CD4-positive, alpha-beta T cell treated with Interleukin-15 for 4 hours (primary cell): ENCODE measurements at places on chromosomes 7 and 10.

DNA sequence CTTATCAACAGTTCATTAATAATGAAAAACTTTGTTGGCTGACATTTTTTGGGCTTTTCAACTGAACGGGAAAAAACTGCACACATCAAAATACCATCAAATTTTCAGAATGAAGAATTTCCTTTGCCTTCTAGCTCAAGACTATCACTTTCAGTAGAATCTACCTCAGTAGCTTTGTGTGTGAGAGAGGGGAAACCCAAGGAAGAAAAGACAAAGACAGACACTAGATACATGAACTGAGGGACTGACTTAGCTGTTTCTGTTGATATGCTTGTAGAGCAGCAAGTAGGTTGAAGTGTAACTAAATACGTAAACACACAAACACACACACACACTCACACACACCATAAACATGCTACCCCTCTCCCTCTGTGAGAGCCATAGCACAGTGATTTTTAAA, 257.1 kb downstream of the CDK14 start:
- no peak for DNase-seq

DNA sequence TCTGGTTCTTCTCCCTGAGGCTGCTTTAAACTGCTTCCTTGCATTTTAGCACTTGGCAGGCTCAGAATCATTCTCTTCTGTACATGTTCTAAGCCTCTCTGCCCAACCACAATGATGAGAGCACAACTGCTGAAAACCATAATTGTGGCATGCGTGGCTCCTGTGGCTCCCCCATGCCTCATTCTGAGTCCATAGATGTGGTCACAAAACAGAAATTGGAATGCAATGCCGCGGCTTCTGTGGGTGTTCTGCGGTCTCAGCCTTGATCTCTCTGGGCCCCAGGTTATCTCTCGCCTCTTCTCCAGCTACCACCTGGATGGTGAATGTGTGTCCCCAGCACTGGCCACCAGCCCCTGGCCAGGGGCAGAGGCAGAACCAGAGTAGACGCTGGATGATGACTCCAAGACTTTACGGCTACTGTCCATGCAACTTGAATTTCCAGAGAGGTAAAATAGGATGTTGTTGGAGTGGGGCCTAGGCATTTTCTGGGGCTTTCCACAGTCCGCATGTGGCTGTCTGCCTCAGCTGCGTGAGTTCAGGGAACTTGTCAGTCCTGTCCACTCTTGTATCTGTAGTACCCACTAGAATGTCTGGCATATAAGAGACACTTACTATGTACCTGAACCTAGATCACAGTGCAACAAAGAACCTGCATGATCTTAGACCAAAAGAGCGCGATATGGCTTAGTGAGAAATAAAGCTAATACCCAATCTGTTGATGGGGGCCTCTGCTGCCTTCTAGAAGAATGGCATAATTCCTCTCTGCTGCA, 52.4 kb upstream of the ADRB1 start:
- DNase-seq = no peak

GRCh38 chr7:42698600-42699374, 213.1 kb downstream of the C7orf25 start:
- no peak for DNase-seq

GRCh38 chr7:113137241-113137640, 18.9 kb upstream of the SMIM30 start:
- DNase-seq = no peak
